ENCODE measurements at places on chromosomes 13 and 19.

GRCh38 chr13:71645467-71645866, 221.5 kb downstream of the DACH1 start:
- no peak for DNase-seq

DNA sequence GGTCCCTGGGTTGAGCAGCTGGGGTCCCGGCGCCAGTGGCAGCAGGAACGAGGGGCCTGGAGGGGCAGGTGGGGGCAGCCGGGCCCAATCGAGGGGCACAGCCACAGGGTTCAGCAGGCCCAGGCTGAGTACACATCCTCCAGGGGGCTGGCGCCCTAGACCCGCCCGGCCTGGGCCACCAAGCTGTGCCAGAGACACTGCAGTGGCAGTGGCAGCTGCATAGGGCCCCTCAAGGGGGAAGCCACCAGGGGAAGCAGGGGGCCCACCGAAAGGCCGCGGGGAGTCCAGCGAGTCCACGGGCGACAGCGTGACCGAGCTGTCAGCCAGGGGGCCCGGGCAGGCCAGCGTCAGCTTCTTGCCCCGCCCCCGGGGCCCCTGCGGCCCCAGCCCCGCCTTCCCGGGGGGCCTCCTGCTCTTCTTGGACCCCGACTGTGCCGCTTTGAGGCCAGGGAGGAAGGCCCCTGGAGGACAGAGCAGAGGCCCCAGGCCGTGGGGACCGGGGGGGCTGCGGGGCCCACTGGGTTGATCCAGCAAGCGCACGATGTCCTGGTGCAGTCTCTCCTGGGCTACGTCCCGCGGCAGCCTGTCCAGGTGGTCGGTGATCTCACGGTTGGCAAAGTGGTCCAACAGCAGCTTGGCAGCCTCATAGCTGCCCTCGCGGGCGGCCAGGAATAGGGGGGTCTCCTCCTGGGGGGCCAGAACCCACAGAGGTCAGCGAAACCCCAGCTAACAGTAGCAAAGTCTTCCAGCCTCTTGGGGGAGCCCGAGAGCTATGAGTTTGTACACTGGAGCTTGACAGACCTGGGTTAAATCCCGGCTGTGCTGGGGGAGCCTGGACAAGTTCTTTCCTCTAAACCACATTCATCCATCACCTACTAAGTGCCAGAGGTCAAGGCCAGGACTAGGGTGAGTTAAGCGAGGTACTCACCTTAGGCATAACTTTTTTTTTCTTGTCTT, 39.5 kb downstream of the NOTCH3 start:
- DNase-seq: no peak

- DNase-seq: peak; percentile 86
These were observed 342.3 kb downstream of the GPC5 start for GRCh38 chr13:91740756-91741155.

GRCh38 chr13:93151277-93151676, 75.3 kb upstream of the GPC6 start:
- no peak for DNase-seq

GRCh38 chr13:36420437-36420891, 11.8 kb upstream of the CCNA1 start:
- DNase-seq: peak; percentile 9

- DNase-seq: no peak
These were observed 64.8 kb upstream of the F7 start for GRCh38 chr13:113040597-113041292.

GRCh38 chr19:48544856-48545750, 6.9 kb upstream of the SULT2B1 start:
- DNase-seq: no peak

- DNase-seq: no peak
These were observed 71.7 kb upstream of the SOX21 start for GRCh38 chr13:94784066-94784465.

DNA sequence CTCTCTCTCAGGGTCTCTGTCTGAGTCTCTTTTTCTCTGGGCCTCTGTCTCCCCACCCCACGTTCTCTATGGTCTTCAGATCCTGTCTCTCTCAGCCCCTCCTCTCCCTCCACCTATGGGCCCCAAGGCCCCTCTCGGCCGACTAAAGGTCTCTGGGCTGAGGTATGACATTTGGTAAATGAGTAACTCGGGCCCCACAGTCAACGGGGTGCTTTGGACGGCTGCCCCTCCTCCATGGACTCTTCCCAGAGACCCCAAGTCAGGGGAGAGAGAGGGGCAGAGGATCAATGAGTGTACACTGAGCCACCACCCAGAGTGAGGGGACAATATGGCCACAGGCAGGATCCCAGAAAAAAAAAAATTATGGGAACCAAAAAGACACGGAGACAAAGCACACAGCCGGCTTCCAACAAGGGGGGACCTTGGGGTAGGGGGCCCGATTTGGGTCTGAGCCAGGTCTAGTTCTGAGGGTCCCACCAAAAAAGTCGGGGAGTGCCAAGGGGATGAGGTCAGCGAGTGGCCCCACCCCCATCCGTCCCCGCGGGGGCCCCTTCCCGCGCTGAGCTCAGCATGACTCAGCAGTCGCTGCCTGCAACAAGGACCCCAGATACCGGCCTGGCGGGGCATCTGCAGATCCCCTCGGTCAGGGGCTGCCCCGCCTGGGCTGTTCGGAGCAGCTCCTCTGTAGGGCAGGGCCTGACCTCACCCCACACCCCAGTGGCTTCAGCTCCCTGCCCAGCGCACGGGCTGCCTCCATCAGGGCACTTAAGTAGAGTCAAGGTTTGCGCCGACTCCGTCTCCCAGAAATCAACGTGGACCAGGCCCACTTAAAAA, 1.5 kb upstream of the FTL start:
- DNase-seq: no peak

GRCh38 chr13:66974889-66975288, 255.2 kb downstream of the PCDH9 start:
- DNase-seq: no peak

GRCh38 chr19:12596485-12596884, 14.1 kb downstream of the ZNF490 start:
- no peak for DNase-seq

- no peak for DNase-seq
These were observed 38.1 kb upstream of the ZNF527 start for GRCh38 chr19:37332839-37333238.

Data from NCI-H524 treated with DMSO at 0.1 percent for 48 hours (cell line).